ELR (cell line): ENCODE measurements at places on chromosomes 3 and 15.

DNA sequence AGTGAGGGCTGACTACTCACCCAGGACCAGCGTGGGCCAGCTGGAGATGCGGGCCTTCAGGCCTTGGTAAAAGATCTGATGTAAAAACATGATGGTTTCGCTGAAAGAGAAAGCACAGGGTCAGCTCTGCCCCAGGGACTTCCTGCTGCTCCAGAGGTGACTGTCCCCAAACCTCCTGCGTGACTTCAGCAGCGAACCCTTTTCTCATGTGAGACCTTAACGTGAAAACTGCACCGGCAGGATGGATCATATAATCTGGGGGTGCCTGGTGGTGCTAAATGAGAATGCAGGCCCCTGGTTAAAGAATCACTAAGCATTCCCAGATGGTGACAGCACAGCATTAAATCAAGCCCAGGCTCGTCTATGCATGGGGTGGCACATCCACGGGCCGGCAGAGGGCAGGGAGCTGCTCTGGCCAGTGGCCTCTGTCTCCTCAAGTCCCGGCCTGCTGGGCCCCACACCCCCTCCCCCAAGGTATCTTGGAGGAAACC, 55.4 kb downstream of the RASGRF1 start:
- DNase-seq: peak; percentile 51

DNA sequence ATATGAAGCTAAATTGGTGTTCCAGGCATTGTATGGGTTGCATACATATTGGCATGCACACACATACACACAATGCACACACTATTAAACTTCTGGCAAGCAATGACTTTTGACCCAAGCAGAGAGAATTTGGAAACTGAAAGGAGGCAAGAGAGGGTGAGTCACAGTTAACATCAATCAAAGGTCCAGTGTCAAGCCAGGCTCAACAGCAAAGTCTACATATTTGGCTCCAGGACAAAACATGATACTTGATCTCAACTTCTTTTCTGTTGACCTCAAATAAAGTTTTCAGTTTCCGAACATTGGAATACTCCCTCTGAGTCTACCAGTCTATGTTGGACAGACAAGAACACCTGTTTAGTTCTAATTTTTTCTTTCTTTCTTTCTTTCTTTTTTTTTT, 28.3 kb downstream of the IL12A start:
- DNase-seq: peak; percentile 25

- DNase-seq: peak; percentile 51
These were observed 157.9 kb downstream of the BBX start for GRCh38 chr3:107680698-107681097.

GRCh38 chr3:86257955-86258641, 732.9 kb downstream of the VGLL3 start:
- DNase-seq: no peak

DNA sequence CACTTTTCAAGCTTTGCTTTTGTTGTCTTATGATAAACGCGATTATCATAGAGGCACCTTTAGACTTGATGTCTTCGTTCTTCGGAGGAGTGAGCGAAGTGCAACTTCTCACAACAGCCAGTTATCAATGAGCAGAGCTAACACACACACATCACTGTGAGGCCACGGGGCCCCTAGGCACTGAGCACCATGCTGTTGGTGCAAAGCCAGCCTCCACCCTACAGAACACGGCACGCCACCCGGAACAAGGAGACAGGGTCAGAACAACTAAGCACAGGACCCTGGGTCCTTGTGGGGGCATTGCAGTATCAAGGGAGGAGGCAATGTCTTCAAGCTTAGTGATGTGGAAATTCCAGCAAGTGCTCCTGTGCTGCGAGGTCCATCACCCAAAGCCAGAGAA, 244.5 kb downstream of the OCA2 start:
- DNase-seq: no peak
